Stimulated activated CD8-positive, alpha-beta memory T cell treated with anti-CD3 and anti-CD28 coated beads, Interleukin-4, amount 100 ng/mL, for 1 hour (primary cell): ENCODE measurements at places on chromosomes 5 and 9.

GRCh38 chr5:142782976-142783530, 12.9 kb downstream of the ARHGAP26 start:
- no peak for DNase-seq

DNA sequence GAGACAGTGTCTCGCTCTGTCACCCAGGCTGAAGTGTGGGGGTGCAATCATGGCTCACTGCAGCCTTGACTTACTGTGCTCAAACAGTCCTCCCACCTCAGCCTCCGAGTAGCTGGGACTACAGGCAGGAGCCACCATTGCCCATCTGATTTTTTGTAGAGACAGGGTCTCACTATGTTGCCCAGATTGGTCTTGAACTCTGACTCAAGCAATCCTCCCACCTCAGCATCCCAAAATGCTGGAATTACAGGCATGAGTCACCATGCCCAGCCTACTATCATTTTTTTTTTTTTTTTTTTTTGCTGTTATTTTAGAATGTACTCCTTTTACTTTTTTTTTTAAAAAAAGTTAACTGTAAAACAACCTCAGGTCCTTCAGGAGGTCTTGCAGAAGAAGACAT, 449.0 kb downstream of the CCDC171 start:
- DNase-seq = no peak

DNA sequence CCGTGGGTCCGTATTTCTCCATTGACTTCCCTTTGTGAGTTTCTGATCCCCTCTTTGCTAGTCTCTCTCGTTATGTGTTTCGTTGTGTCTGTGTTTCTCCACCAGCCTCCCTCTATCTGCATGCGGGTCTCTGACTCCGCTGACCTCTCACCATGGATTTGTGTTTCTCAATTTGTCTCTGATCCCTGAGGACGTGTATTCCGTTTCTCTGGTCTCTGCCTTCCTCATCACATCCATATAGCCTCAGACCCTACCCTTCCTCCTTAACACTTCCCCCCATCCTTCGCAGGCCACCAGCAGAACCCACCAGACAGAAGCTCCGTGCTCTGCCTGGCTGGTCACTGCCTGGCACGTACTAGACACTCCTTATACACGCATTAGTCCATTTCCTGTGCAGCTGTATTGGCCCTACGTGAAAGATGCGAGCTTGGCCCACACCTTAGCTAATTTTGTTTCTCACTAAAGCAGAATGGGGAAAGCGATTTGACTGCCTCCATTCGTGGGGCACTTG, 631 bp downstream of the B4GALT7 start:
- DNase-seq = no peak

GRCh38 chr9:101065930-101066329, 37.4 kb downstream of the PLPPR1 start:
- no peak for DNase-seq

DNA sequence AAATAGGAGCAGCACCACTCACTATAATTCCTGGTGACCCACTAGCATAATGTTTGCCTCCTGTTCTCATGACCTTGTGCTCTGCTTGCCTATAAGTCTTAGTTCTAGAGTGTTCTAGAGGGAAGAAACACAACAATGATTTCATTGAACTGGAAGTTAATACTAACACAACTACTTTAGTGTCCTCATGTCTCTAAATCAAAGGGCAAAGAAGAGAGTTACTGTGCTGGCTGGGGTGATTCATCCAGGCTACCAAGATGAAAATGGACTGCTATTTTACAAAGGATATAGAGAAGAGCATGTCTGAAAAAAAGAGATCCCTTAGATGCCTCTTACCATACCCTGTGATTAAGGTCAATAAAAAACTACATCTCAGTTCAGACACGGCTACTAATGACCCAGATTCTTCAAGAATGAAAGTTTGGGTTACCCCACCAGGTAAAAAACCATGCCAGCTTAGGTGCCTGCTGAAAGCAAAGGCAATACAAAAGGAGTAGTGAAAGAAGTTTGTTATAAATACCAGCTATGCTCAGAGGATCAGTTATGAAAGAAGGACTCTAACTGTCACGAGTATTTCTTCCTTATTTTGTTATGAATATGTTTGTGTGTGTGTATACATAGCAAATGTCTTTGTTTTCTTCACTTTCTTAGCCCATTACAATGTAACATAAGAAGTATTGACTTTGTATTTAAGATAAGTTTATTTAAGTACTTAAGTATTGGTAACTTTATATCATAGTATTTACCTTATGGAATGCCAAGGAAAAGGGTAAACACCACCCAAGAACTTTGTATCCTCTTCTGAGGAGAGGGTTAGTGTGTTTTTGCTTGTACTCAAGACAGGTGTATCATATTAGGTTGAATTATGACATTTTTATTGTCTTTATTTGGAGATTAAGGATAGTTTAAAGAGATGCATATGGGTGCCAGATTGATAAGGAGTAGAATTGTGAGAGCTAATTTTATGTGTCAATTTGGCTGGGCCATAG, 314.1 kb upstream of the PTGER4 start:
- no peak for DNase-seq

- no peak for DNase-seq
These were observed 77.0 kb downstream of the ZCCHC7 start for GRCh38 chr9:37197158-37198038.

DNA sequence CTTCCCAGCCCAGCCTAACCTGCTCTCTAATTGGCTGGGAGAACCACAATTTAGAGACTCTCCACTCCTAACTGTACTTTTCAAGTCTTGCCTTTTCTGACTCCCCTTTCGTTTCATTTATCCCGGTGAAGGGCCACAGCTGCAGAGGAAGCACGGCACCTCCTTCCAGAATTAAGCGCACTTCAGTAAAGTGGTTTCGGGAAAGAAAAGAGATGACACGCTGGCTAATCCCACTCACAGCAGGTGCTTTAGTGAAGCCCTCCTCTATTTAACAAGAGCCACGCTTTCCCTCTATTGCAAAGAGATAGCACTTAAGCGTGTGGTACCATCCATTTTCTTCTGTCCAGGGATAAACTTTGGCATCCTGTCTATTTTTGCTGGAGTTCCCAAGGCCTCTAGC, 4.8 kb downstream of the DNAH5 start:
- DNase-seq = no peak

DNA sequence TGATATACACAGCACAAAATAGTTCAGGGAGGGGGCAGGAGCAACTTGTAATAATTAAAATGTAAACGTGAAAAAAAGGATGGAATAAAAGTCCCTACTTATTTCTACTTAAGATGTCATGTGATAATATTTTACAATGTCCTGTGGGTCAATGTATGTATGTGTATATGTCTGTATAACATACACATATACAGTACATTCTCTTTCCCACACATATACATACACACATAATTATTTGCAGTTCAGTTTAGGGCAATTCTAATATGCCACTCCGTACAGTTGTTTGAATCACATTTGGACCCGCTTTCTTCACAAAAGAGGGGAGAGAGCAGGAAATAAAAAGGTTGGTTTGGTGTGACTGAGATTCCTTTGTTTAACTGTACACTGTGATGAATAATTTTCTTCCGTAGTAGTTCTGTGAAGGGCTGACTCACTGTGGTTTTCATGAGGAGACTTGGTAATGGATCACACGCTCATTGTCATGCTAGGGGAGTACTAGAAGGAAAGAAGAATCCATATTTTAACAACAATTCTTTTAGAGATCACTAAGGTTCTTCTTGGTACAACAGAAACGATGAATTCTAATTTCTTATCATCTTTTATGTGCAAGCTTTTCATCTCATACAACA, 26.2 kb upstream of the ACOT12 start:
- DNase-seq = no peak

DNA sequence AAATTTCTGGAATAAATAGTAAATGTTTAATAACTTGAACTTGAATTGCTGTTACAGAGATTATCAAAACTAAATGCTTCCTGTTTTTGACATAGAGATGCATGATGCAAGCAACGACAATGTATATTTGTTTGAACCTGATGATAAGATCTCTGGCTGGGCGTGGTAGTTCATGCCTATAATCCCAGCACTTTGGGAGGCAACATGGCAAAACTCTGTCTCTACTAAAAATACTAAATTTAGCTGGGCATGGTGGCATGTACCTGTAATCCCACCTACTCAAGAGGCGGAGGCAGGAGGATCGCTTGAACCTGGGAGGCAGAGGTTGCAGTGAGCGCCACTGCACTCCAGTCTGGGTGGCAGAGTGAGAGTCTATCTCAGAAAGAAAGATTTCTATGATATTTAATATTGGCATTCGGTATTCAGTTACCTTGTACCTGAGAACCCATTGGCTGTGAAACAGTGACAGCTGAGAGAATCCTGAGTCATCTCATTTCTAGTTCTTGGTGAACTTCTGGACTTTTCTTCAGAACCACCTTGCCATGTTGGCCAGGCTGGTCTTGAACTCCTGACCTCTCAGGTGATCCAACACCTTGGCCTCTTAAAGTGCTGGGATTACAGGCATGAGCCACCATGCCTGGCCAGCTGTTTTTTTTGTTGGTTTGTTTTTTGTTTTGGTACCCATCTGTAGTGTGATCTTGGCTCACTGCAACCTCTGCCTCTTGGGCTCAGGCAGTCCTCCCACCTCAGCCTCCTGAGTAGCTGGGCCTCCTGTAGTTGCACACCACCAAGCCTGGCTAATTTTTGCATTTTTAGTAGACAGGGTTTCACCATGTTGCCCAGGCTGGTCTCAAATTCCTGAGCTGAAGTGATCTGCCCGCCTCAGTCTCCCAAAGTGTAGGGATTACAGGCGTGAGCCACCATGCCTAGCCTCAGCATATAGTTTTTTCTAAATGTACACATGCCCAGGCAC, 10.0 kb upstream of the FGF18 start:
- no peak for DNase-seq

GRCh38 chr5:1279443-1280151, 15.3 kb downstream of the TERT start:
- DNase-seq = no peak

DNA sequence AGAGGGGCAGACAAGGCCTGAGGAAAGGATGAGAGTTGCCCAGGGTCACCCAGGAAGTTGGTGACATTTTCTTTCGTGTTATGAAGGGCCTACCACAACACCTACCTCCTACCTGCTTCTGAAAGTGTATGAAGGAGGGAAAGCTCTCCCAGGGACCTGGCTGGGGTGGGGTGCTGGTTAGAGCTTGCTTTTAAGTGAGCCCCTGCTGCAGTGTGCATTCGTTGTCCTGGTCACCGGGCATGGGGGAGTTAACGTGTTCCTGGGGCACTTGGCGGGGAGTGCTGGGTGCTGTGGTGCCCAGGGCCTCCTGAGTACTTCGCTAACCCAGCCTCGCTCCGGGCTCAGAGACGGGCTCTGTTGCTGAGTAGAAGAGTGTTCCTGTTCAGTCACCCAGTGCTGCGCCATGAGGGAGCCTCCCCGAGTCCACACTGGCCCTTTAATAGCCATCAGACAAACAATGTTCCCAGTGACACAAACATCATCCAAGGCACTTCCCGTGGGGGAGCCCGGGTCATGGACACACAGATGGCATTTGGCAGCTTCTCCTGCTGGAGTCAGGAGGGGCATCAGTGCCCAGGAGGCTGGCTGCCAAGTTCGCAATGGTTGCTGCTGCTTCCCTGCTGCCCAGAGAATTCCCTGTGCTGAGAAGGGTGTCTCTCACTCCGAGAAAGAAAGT, 85.7 kb downstream of the AMBP start:
- no peak for DNase-seq

GRCh38 chr9:122248448-122248865, 16.2 kb downstream of the RBM18 start:
- no peak for DNase-seq

DNA sequence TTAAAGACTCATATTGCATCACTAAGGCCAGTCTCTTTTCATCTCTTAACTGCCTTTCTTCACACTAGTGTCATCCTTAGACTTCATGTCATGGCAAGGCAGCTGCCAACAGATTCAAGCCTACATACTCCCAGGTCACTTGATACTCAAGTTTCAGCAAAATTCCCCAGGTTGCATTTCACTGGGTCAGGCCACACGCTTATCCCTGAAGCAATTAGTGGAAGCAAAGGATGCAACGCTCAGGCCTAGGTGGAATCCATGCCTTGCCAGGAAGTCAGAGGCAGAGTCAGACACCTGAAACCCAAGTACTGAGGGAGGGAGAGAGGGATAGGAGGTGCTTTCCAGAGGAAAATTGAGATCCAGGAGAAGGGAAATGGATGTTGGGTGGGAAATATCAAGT, 28.9 kb downstream of the YIPF5 start:
- no peak for DNase-seq

GRCh38 chr9:124353811-124354274, 61.4 kb downstream of the PSMB7 start:
- no peak for DNase-seq

DNA sequence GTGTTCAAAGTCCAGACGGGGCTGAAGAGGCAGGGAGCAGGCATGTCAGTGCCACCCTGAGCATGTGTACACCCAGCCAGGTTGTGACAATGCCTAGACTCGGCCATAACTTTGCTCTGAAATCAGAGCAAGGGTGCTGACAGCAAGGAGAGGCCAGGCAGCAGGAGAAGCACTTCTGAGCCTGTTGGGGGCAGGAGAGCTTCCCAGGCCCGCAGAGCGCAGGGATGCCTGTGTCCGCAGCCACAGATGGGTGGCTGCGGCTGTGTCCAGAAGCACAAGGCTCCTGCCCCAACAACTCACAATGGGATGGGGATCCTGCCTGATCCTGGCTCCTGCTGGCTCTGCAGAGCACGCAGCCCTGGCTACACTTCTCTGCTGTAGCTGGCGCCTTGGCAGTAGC, 373.9 kb downstream of the CHSY3 start:
- DNase-seq = no peak

DNA sequence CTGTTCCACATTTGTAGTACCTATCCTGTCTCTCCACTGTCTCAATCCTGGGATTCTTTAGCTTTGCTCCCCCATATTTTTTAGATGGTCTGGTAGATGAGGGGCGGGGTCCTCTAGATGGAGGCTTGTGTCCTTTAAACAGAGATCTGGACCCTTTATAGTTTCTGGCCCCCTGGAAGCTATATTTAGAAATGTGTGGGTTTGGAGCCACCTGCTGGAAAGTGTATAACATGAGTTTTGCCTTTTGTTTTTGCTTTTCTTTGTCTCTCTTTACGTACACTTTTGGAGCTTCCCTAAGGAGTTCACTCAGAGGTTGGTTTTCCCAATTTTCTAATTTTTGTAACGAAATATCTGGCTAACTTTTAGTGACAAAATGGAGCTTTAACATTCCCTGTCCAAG, 110.7 kb downstream of the CFAP95 start:
- no peak for DNase-seq

DNA sequence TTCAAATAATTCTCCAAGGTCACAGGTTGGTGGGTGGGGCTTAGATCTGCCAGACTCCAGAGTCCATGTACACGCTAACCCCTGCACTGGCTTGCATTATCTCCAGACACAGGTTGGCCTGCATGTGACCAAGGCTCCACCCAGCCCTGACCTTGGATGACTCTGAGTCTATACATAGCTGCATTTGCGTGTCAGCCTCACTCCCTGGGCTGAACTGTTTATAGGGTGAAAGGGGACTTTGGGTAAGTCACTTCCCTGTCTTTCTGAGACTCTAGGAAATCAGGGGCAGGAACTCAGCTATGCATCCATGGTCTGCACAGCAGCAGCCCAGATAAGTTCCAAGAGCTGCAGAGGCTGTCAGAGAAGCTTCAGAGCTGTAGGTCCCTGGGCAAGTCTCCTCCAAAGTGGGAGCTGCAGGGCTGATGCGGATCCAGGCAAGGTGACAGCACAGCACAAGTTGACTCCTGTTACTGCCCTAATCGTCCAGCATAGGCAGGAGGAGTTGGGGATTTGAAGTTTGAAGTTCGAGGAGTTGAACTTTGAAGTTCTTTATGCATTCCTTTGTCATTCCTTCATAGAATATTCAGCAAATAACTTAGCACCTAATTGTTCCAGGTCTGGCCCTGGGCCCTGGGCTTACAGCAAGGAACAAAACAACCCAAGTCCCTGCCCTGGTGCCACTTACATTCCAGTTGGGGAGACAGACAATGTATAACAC, 53.4 kb downstream of the SLC22A5 start:
- DNase-seq = no peak

- DNase-seq = no peak
These were observed 6.8 kb downstream of the CXXC5 start for GRCh38 chr5:139654871-139655491.
